ENCODE measurements at places on chromosomes 2 and 18.

DNA sequence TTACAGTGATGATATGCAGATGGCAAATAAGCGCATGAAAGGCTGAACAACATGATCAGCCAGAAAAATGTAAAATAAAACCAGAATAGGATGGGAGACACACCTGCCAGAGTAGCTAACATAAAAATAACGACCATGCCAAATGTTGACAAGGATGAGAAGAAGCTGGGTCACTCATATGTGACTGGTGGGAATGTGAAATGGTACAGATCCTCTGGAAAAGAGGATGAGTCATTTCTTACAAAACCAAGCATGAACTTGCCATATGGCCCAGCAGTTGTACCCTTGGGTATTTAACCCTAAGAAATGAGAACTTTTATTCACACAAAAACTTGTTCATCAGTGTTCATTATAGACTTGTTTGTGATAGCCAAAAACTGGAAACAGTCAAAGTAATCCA is 143.8 kb downstream of the SH3BP4 start:
- no peak for DNase-seq

DNA sequence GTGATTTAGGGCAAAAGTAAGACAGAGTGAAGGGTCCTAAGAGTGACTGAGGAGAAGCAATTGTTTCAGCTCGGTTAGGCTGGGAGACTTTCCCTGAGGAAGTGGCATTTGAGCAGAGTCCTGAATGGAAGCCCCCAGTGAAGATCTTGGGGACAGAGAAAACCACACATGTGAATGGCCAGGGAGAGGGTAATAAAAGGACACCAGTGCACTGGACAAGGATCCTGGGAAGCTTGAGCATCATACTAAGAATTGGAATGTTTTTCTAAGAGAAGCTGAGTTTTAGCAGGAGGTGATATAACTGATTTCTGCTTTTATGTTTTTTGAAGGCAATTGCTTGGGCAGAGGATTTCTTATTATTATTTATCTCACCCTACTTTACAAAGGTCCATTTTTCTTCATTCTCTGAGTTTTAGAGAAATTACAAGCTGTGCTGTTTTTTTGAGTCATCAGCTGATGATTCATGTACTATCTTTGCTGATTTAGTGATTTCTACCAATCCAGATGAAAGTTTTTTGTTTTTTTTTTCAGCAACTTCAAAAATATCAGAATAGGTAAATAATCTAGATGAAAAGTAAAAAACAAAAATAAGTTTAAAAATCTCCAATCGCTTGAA is 43.5 kb downstream of the MFSD6 start:
- DNase-seq, result no peak

- no peak for DNase-seq
Observed at GRCh38 chr2:35447215-35447614, 908.4 kb upstream of the CRIM1 start.

DNA sequence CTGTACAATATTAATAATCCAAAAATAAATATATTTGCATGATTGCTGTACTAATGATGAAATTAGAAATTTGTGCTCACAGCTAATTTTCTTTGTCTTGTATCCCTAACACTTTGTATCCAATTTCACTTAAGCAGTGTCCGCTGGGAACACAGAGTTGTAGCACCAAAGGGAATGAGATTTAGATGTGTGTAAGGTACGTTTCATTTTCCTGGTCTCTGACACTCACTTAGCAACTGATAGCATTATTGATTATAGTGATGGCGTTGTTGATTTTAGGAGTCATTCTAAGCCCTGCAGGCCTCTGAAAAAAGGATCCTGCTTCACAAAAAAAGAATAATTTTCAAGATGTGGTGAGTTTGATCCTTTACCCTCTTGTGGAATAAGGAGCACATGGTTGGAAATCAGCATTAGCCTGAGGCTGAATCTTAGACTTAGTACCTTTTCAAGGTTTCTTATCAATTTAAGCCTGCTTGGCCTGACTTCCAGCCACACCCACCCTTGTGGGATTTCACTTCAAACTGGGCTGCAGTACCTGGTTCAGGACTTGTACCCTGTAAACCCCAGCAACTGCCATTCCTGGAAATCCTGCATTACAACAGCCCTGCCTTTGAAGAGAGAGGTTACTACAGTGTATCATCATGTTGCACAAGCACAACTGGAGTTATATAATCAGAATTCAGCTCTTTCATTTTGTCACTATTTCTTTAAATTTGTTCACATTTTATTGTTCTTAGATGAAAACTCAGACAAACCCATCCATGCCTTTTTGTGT is 116.2 kb downstream of the RND3 start:
- no peak for DNase-seq

GRCh38 chr2:19574778-19575260 is 216.4 kb upstream of the OSR1 start:
- no peak for DNase-seq

- no peak for DNase-seq
Observed at GRCh38 chr2:192159208-192159607, 35.5 kb downstream of the TMEFF2 start.

DNA sequence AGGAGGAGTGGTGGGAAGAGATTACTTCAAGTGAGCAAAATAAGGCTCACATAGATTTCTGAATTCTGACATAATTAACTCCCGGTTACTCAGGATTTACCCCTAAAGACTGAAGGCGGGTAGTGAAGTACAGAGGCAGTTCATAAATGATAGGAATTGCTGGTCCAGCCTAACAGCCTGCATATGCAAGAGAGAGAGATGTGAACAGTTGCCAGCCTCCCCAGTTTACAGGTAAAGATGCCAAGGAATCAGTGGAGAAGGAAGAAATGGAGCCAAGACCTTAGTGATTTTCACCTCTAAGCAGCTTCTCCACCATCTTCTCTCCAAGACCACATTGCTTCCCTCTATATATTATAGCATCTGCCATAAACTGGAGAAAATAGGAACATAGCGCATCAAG is 91.8 kb upstream of the THUMPD2 start:
- no peak for DNase-seq

DNA sequence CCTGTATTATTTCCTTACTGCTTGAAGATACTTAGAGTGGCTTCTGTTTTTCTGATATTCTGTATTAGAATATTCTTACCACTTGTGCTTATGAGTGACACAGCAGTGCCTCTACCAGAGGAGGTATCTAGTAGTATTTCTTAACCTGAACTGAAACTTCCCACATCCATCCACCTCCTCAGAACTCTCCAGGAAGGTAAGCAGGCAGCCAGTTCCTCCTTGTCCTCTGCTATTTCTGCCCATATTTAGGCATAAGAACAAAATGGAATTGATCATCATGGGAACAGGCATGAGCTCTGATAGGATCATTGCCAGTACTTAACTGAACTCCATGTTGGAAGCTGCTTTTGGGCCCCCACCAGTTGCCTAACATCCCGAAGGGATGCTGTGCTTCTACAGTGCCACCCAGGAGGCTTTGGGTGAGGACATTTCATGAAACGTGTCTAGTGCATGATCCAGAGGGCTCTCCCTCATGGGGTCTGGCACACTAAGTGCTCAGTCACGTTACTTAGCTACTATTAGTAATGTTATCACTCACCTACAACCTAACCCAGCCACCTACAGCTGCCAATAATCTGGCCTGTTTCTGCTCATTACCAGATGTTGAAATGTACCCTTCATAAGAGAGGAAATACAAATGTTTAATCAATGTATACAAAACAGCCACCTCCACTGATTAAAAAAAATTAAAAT is 520.7 kb downstream of the EIPR1 start:
- DNase-seq, result no peak

DNA sequence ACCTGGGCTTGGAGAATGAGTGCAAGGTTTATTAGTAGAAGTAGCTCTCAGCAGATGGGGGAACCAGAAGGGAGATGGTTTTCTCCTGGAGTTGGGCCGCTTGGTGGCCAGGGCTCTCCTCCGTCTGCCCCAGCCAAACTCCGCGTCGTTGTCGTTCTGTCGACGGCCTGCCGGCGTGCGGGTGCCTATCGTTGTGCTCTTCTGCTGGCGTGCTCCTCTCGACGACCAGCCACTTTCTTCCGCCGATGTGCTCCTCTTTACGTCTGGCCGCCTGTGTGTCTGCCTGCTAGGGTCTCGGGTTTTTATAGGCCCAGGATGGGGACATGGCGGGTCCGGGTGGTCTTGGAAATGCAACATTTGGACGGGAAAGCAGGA is 119.1 kb downstream of the BMPR2 start:
- no peak for DNase-seq

DNA sequence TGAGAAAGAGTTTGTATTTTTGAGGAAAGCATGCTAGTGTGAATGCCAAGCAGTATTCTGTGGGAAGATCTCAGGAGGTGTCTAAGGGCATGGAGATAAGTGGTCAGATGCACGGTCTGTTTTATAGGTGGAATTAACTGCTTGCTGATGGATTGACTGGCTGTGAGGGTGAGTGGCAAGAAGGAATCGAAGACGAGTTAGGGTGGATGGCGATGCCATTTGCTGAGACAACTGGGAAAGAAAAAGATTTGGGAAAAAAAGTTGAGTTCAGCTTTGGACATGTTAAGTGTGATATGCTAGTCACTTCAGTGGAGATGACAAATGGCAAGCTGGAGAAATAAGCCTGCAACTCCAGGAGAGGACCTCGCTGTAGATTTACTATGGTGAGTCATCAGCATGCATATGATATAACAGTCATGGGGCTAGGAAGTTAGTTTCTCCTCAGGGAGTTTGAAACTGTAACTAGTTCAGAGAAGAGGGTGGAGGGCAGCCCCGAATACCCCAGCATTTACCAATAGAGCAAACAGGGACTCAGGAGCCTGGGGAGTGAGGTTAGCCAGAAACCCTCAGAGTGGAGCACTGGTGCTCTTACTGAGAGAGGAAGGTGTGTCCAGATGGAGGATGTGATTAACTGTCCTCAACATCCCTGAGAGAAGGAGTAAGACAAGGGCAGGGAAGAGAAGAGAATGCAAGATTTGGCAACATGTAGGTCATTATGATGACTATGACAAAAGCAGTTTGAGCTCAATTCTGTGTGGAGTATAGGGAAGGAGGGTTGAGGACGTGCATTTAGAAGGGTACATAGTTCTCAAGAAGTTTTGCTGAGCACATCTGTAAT is 2.0 kb upstream of the HK2 start:
- DNase-seq, result no peak

- no peak for DNase-seq
Observed at GRCh38 chr2:83850071-83850725, 608.9 kb downstream of the SUCLG1 start.

- no peak for DNase-seq
Observed at GRCh38 chr2:119546447-119546767, 2.2 kb downstream of the CFAP221 start.

DNA sequence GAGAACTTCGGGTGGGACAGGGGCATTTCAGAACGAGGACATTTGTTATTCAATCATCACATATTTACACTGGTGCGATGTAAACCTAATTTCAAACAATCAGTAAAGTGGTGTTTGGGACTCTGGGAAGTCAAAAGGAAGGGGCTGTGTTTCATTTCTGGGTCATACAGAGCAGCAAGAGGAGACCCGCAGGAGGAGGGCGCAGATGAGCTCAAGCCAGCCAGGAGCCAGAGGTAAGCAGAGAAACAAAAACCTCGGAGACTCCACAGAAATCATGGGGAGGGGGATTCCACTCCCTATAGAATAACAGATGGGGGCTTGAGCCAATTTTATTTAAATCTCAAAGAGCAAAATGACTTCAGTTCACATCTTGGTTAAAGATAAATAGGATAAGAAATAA is 55.4 kb downstream of the NEB start:
- DNase-seq, result no peak

GRCh38 chr2:33510586-33510968 is 34.1 kb downstream of the RASGRP3 start:
- DNase-seq, result no peak

DNA sequence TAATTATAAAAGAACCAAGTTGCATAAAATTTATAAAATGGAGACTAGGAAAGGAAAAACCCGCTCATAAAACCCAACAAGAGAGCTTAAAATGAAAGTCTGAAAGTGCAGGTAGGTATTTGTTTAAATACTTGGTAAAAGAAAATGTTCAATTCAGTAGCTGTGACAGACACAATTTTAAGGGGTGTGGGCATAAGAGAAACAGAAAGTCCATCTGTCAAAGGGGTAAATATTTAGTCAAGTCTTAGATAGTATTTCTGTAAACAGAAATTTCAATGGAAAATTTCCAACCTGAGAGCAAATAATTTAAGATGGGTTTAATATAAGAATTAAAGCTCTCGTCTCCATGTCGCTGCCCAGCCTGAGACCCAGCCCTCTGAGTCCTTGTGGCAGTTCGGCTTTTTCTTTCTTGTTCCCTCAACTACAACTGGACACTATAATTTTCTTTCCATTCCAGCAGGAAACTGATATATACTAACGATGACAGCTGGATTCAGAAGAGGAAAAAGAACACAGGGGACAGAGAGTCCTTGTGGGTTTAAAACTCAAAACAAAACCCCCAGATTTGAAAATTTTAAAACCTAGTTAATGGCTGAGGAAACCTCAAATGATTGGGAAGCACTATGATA is 88.0 kb upstream of the ZFP36L2 start:
- no peak for DNase-seq

DNA sequence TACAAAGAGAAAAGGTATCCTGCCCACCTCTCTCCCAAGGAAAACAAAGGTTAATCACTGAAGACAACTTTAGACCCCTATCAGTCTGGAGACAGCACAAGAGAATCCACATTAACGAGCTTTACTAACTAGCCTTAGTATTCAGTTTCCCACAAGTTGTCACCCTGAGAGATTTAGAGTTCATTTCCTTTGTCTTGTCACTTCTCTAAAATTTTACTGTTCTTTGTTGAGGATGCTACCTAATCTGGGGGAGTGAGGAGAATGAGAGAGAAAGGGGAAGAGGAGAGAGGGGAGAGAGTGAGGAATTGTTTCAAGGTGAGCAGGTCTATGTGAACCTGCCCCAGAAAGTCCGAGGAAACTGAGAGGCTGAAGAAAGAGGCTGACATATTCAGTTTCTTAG is 28.4 kb downstream of the C2orf76 start:
- no peak for DNase-seq

DNA sequence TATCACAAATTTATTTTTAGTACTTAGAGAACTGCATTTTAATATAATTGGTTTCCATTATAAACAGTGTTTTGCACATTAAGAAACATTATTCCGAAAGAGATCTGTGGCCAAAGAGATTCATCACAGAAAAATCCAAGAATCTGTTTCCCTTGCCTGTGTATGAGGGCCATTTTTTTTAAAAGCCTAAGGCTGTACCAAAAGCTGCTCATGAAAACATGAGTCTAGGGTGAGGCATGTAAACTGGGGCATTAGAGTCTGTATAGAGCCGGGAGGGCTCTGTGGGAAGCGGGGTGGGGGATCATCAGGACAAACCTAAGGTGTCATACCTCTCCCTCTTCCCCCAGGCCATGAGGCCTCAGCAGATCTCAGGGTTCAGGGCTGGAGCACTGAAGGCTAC is 223.8 kb downstream of the FBXO15 start:
- DNase-seq, result no peak

DNA sequence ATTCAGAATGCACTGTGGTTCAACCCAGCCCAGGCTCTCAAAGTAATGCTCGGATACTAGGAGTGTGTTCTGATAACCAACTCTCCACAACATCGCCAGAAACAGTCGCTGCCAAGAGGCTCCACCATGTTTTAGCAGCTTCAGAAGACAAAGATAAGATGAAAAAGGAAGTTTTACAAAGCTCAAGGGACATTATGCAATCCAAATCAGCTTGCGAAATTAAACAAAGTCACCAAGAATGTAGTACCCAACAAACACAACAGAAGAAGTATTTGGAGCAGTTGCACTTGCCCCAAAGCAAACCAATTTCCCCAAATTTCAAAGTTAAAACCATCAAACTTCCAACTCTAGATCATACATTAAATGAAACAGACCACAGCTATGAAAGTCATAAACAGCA is 360.9 kb downstream of the XIRP2 start:
- DNase-seq, result no peak

- DNase-seq, result no peak
Observed at GRCh38 chr2:39649511-39649910, 16.2 kb upstream of the TMEM178A start.

GRCh38 chr2:238574490-238575271 is 148.0 kb downstream of the ASB1 start:
- no peak for DNase-seq

Data from stimulated activated CD4-positive, alpha-beta T cell treated with anti-CD3 and anti-CD28 coated beads, TNF-alpha, amount 100 ng/mL, for 24 hours (primary cell).